SJSA1 (cell line): ENCODE measurements at places on chromosomes 12 and 14. TPM values are rescaled to one million over a fixed set of nuclear protein-coding genes. Genes with fewer than 3 reads are reported as not detected.

- H3K36me3 ChIP-seq, result peaks cover under 1% of the 10 kb centered on the region; the same call in 1 of the 2 replicates
- peak; percentile 52 for DNase-seq
- no peak overlapping the region for H3K27ac ChIP-seq
- H3K4me1 ChIP-seq, result peaks cover 46% of the 10 kb centered on the region
These were observed 12.4 kb upstream of the ITGB7 start for GRCh38 chr12:53219292-53219955.

DNA sequence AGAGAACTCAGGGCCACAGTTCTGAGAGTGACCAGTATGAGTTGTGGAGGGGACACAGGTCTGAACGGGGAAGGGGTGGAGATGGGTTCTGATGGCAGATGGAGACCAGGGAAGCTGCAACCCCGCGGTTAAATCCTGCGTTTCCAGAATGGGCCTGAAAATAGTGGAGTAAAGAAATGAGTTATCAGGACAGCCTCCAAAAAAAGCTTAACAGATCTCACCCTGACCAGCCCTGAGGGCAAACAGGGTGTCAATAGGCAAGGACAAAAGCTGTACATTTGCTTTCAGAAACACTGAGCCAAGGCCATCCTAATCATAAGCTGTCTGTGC lies 555 bp upstream of the RTN1 start:
- H3K36me3 ChIP-seq, result no peaks in the 10 kb centered on the region
- no peak overlapping the region; the same call in 1 of the 2 replicates for H3K4me3 ChIP-seq
- H3K27ac ChIP-seq, result no peak overlapping the region
- peaks cover 10% of the 10 kb centered on the region for H3K4me1 ChIP-seq

BMAL2 gene
- total RNA-seq, result 39.5 and 47.8 TPM in 2 replicates

GPR65 gene
- 1.9 and 2.2 TPM in 2 replicates for total RNA-seq

DNA sequence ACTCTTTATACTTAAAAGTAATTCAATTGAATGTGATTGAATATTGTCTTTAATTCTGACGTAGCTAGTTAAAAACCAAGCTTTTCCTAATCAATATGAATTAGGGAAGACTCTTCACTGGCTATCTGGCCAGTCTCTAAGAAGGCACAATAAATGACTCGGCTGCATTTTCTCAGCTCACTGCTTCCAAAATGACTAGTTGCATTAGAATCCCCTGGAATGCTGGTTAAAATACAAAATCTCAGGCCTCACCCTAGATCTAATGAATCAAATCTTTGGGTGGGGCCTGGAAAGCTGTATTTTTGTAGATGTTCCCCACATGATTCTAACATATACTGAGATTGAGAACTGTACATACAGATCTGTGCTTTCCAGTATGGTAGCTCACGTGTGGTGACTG lies 242.1 kb downstream of the CHST11 start:
- no peak for DNase-seq
- no peak overlapping the region for H3K27ac ChIP-seq
- no peaks in the 10 kb centered on the region for H3K36me3 ChIP-seq
- no peak overlapping the region for H3K4me3 ChIP-seq
- no peaks in the 10 kb centered on the region for H3K27me3 ChIP-seq

DNA sequence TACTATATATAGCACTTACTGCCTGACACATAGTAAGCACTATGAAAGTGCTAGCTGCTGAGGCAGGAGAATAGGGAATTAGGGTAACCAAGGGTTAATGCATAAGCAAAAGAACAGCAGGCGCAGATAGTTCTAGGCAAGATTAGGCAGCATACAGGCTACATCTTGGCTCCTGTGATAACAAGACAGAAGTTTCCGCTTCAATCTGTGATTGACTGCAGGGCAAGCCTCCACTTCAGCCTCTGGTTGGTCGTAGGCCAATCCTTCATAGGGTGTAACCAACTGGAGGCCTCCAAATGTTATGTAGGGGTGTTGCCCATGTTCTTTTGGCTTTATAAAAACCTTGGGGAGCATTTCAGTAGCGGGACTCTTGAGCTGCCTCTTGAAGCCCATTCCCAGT lies 46.9 kb downstream of the KLHL28 start:
- H3K27me3 ChIP-seq, result peaks cover 12% of the 10 kb centered on the region
- H3K4me1 ChIP-seq, result no peaks in the 10 kb centered on the region
- no peak for DNase-seq
- no peak overlapping the region for H3K4me3 ChIP-seq
- H3K27ac ChIP-seq, result no peak overlapping the region
- no peaks in the 10 kb centered on the region for H3K36me3 ChIP-seq

ASB2 gene
- 14.9 and 22.0 TPM in 2 replicates for total RNA-seq
